Activated naive CD4-positive, alpha-beta T cell (primary cell): ENCODE measurements at places on chromosomes 3 and 15.

DNA sequence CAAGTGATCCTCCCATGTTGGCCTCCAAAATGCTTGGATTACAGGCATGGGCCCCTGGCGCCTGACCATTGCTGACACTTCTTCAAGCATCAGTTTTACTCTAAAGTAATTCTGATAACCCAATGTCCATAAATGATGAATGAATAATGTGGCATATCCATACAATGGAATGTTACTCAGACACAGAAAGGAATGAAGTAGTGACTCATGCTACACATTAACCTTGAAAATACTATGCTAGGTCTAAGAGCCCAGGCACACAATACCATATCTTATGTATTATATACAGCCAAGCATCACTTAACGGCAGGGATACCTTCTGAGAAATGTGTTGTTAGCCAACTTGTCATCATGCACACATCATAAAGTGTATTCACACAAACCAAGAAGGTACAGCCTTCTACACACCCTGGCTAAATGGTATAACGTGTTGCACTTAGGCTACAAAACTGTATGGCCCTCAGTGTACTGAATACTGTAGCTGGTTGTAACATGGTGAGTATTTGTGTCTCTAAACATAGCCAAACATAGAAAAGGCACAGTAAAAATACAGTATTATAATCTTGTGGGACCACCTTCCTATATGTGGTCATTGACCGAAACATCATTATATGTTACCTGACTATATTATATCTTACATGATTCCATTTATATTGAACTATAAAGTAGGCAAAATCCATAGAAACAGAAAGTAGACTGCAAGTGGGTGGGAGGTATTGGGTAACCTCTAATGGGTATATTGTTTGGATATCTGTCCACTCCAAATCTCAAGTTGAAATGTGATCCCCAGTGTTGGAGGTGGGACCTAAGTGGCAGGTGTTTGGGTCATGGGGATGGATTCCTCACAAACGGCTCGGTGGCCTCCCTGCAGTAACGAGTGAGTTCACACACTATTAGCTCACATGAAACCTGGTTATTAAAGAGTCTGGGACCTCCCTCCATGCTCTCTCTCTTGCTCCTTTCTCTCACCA, 31.4 kb downstream of the MKRN2 start:
- DNase-seq = no peak

DNA sequence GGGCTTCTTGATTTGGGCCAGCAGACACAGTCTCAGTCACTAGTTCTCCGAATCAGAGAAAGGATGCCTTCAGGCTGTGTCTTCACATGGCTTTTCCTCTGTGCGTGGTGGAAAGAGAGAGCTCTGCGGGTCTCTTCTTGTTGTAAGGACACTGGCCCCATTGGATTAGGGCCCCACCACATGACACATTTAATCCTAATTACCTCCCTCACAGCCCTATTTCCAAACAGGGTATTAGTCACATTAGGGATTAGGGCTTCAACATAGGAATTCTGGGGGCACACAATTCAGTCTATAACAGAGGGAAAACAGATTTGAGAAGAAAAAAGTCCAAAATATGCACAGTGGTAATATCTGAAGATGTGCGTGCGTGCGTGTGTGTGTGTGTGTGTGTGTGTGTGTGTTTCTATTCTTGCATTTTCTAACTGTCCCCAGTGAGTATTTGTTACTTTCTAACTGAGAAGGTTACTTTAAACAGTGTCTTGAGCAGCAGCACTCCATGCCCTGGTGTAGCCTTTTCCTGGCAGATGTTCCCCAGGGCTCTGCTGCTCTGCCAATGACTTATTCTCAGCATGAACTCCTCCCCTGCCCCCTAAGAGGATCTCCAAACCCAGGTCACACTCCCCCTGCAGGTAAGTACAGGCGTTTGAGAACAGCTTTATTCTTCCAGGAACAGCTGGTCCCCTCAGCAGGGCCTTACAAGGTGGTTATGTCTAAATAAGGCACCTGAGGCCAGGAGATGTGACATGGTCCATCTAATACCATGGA, 72.9 kb downstream of the RPL39L start:
- DNase-seq = no peak

GRCh38 chr15:59060348-59060747, 44.6 kb upstream of the CCNB2 start:
- no peak for DNase-seq

GRCh38 chr3:4990069-4990468, 10.8 kb downstream of the BHLHE40 start:
- no peak for DNase-seq

GRCh38 chr3:89628856-89629670, 521.6 kb downstream of the EPHA3 start:
- no peak for DNase-seq

DNA sequence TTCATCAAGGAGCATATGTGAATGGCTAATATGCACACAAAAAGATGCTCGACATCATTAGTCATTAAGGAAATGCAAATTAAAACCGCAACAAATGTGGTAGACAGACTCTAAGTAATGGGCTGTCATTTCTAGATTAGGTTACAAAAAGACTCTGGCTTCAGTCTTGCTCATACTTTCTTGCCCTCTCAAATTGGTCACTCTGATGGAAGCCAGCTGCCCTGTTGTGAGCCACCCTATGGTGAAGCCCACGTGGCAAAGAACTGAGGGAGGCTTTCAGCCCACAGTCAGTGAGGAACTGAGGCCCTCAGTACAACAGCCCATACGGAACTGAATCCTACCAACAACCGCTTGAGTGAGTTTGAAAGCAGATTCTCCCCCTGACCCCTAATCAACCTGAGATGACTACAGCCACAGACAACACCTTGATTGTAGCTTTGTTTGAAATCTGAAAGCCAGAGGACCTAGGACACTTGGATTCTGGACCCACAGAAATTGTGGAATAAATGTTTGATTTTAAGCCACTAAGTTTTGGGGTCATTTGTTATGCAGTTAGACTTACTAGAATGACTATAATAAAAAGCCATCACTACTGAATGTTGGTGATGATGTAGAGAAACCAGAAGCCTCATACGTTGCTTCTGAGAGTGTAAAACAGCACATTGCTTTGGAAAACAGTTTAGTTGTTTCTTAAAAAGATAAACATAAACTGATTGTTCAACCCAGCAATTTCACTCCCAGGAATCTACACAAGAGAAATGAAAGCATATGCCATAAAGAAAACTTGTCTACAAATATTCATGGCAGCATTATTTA, 45.7 kb downstream of the EHHADH start:
- no peak for DNase-seq

GRCh38 chr15:57236561-57237300, 139.6 kb upstream of the CGNL1 start:
- no peak for DNase-seq

DNA sequence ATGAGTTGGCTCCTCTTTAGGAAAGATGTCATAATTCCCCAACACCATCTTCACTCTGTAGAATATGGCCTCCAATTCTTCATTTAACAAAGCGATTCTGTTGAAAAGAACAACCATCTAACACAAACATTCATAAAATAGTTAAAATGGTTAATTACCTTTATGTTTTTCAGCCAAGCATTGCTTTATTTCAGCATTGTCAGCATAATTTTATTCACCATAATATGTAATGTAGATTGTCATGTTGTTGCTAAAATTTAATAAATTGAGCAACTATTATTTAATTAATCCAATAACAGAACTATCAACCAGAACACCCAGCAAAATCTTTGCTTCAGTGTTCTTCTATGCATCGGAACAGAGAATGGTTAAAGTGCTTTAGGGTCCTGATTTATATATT, 46.2 kb upstream of the EPHA3 start:
- no peak for DNase-seq

DNA sequence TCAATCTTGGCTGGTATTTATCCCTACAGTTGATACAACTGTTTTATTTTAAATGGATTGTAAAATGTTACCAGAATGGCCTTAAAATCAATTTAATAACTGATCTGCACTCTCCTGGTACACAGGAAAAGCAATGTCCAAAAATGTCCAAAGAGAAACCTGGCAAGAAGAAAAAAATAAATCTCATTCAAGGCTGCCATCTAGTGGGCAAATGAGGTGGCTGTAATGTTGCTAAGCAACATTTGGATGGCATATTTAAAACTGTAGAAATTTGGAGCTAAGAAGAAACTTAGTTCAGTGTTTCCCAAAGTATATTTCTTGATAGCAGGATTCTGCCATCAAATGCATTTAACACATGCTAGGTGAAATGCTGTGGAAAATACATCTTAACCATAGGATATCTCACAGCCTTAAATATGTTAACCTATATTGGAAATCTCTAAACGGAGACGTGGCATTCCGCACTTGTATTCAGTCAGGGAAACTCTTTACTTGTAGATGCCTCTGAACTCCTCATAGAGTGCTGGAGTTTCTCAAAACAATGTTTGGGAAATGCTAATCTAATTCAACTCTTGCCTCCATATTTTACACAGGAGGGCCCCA, 216.8 kb downstream of the ERC2 start:
- DNase-seq = no peak

DNA sequence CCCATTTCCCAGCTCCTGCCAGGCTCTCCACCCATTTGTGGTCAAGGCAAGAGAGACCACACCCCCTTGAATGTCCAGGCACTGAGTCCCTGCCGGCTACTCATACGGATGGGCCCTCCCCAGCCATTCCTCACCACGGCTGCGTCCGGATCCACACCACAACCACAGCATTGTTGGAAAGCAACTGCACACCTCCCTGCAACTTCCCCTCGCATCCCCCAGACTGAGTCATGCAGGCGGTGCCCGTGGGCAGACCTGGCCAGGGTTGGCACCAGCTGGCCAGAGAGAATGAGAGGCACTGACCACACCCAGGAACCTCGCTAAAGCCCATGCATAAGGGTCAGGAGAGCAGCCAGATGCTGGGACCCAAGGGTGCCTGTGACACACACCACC, 30.5 kb downstream of the LOXL1 start:
- DNase-seq = no peak

DNA sequence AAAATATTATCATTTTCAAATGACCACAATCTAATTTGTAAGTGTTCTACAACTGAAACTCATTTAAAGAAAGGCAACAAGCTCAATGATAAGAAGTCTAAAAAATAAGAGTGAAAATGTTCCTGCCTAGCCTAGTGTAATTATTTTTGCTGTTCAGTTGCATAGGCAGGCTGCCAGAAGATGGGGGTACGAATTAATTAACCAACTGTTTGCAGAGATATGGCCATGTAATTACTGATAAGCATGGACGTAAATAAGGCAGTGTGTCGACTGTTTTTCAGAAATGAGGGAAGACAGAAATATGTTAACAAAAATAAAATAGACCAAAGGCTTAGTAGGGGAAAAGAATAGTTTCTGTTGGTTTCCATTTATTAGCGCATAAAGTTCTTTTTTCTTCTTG, 24.7 kb upstream of the SCAANT1 start:
- DNase-seq = no peak

DNA sequence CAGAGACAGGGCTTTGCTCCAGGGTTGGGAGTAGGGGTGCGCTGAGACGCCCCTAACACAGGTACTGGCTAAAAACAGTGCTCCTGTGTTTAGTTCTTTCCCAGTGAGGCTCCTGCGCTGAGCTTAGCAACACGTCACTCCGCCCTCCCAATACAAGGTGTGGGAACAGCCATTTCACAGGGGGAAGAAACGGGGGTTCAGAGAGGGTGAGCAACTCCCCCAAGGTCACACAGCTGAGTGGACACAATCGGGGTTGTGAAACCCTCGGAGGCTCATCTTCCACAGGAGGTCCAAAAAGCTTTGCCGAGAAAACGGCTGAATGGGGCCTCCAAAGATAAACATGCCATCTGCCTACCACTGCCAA, 628 bp downstream of the PRRT3 start:
- no peak for DNase-seq

GRCh38 chr3:75985432-75985831, 200.1 kb upstream of the ZNF717 start:
- DNase-seq = no peak

- DNase-seq = no peak
Measured at GRCh38 chr15:61295239-61295638, 66.1 kb upstream of the RORA start.

DNA sequence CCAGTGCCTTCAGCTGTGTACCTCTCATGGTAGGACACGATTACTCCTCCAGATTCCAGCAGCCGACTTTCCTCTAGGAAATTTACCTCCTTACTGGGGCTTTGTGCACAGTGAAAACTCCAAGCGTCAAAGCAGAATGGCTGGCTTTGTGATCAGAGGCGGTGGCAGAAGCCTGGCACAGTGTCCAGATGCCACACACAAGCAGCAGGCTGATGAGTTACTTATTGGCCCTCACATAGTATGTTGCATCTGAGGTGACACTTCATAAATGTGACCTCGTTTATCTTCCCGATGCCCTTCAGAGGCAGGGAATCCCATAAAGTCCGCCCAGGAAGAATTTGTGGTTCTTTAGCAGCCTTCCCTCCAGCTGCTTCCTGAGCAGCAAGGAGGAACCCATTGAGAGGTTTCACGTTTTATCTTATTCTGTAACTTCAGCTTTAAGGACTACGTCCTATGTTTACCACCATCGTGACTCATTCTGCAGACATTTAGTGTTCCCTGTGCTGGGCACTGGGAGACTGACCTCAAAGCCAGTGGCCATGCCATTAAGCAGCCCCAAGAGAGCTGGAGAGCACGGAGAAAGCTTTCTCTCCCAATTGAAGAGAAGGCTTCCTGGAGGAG, 107.1 kb upstream of the C15orf61 start:
- DNase-seq = no peak

- DNase-seq = no peak
Measured at GRCh38 chr3:59290358-59290757, 240.5 kb upstream of the CFAP20DC start.

GRCh38 chr3:113251817-113252216, 40.5 kb downstream of the BOC start:
- no peak for DNase-seq

DNA sequence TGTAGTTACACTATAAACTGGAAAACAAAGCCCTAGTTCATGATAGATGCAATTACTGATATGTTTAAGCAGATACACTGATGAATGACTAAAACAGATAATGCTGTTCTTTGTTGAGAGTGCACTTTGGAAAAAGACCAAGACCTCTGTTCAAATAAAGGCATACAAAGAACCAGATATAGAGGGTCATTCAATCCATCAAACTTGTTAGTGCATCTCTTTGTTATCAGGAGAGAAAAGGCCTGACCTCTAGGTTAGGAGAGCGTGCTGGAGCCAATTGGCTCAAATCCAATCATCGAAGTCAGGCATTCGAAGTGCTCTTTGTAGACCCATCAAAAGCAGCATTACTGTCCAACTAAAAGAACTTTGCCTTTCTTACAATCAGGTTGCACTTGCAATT, 124.2 kb downstream of the TFG start:
- no peak for DNase-seq
